ENCODE measurements at places on chromosomes 2 and 18. TPM values are rescaled to one million over a fixed set of nuclear protein-coding genes. Genes with fewer than 3 reads are reported as not detected.

Gene CD226
- total RNA-seq = 126 TPM

Gene ANKRD53
- 0.50 TPM for total RNA-seq

GRCh38 chr2:11861044-11861443, 114.6 kb downstream of the LPIN1 start:
- no peak overlapping the region for H3K27ac ChIP-seq
- H3K4me1 ChIP-seq = peaks cover 20% of the 10 kb centered on the region
- H3K27me3 ChIP-seq = peaks cover 12% of the 10 kb centered on the region
- no peak for DNase-seq
- H3K4me3 ChIP-seq = no peak overlapping the region

- no peak overlapping the region for H3K4me3 ChIP-seq
- H3K4me1 ChIP-seq = no peaks in the 10 kb centered on the region
- no peaks in the 10 kb centered on the region for H3K36me3 ChIP-seq
- no peak overlapping the region for H3K27ac ChIP-seq
- H3K27me3 ChIP-seq = peaks cover 6% of the 10 kb centered on the region
Measured at GRCh38 chr18:24860978-24861680, 400.7 kb downstream of the HRH4 start.

- H3K36me3 ChIP-seq = no peaks in the 10 kb centered on the region
- DNase-seq = no peak
- H3K4me1 ChIP-seq = peaks cover 2% of the 10 kb centered on the region
- H3K27me3 ChIP-seq = peaks cover 17% of the 10 kb centered on the region
- H3K4me3 ChIP-seq = no peak overlapping the region
Measured at GRCh38 chr2:715038-715437, 37.8 kb upstream of the TMEM18 start.

DNA sequence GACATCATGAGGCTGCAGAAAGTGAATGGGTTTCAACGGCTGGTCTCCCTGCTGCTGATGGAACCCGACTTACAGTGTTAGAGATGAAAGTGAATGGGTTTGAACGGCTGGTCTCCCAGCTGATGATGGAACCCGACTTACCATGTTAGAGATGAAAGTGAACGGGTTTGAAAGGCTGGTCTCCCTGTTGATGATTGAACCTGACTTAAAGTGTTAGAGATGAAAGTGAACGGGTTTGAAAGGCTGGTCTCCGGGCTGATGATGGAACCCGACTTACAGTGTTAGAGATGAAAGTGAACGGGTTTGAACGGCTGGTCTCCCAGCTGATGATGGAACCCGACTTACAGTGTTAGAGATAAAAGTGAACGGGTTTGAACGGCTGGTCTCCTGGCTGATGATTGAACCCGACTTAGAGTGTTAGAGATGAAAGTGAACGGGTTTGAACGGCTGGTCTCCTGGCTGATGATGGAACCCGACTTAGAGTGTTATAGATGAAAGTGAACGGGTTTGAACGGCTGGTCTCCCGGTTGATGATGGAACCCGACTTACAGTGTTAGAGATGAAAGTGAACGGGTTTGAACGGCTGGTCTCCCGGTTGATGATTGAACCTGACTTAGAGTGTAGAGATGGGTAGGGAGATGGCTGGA, 76.1 kb upstream of the ALKAL2 start:
- DNase-seq = no peak
- no peak overlapping the region for H3K4me3 ChIP-seq
- no peaks in the 10 kb centered on the region for H3K36me3 ChIP-seq
- H3K27me3 ChIP-seq = peaks cover 6% of the 10 kb centered on the region

- H3K36me3 ChIP-seq = no peaks in the 10 kb centered on the region
- H3K27ac ChIP-seq = no peak overlapping the region
- DNase-seq = peak; percentile 60
- peaks cover 4% of the 10 kb centered on the region for H3K27me3 ChIP-seq
- no peaks in the 10 kb centered on the region for H3K4me1 ChIP-seq
Measured at GRCh38 chr2:33395655-33396249, 80.7 kb upstream of the RASGRP3 start.

- H3K36me3 ChIP-seq = peaks cover 50% of the 10 kb centered on the region
- no peaks in the 10 kb centered on the region for H3K27me3 ChIP-seq
- DNase-seq = no peak
- no peak overlapping the region for H3K4me3 ChIP-seq
- H3K27ac ChIP-seq = no peak overlapping the region
Measured at GRCh38 chr2:239129147-239129920, 271.5 kb downstream of the HDAC4 start.
